ENCODE measurements at places on chromosomes 13 and 19.
A peak's percentile ranks its signal among the peaks of the same experiment; 100 is the strongest.

DNA sequence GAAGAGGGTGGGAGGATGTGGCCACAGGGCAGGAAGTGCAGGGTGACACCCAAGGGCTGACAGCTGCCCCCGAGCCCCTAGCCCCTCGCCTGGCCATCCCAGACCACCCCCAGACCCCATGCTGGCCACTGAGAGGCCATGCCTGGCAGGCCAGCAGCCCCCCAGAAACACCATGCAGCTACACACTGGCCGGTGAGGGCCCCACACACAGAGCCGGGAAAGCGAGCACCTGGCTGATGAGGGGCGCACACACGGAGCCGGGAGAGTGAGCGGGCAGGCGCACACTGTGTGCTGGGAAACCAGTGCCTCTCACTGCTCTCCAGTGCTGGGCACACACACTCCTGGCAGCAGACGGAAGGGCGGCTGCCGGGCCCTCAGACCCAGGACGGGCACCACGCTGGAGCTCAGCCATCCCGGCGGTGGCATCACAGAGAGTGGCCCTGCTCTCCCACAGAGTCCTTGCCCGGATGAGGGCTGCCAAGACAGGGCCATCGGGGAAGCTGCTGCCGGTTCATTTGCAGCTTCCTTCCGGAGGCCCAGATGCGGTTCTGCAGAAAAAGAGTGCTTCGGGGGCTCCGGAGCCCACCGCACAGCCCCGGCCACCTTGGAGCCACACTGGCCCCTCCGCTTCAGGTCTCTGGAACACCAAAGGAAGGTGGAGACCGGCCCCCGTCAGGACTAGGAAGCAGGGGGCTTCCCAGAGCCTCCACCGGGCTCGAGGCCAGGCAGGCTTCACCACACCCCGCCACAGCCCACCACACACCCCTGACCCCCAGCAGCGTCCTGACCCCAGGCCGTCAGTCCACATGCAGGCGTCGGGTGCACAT is 76.4 kb downstream of the SPACA7 start:
- DNase-seq, result peak; percentile 28

DNA sequence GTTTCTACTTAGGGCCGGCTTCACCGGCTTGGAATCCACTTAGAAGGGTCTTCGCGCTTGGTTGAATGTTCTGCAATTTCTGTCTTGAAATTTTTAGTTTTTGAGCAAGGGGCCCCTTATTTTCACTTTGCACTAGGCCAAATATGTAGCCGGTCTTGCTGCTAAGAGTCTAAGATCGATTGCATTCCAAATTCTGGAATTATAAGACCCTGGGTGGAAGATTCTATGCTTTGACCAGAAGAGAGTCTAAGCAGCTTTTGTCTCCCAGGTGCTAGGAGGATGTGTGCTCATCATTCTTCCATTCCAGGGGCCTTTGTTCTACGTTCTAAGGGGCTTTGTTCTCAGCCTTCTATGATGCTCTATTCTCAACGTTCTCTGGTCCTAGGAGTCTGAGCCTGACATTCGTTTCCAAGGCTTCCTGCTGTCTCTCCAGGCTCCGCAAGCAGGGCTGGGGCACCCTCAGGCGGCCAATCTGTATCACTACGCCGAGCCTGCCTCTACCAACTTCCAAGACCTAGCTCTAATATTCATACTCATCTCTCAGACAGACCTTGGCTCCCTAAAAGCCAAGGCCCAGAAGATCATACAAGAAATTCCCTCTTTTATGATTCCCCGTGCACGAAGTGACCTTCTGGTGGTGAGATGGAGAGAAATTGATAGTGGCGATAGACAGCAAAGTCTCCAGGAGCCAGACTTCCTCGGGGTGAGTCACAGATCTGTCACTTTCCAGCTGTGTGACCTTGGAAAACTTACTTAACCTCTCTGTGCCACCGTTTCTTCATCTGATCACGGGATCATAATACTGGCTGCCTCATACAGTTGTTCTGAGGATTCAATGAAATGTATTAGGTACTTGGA is 982 bp upstream of the DACT3 start:
- DNase-seq, result peak; percentile 84

- no peak for DNase-seq
Observed at GRCh38 chr19:30854207-30854606, 482.0 kb downstream of the ZNF536 start.

DNA sequence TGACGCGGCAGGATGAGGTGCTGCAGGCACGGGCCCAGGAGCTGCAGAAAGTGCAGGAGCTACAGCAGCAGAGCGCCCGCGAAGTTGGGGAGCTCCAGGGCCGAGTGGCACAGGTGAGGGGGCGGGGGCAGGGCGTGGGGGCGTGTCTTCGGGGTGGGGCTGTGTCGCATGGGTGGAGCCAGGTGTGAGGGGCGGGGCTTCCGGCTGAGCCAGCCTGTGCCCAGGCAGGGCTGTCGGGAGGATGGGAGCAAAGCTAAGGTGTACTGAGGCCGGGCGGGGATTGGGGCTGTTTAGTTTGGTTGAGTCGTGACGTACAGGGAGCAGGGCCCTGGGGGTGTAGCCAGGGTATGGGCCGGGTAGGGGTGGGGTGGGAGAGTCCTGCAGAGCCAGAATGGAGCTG is 62.3 kb downstream of the KCNC3 start:
- DNase-seq, result no peak

DNA sequence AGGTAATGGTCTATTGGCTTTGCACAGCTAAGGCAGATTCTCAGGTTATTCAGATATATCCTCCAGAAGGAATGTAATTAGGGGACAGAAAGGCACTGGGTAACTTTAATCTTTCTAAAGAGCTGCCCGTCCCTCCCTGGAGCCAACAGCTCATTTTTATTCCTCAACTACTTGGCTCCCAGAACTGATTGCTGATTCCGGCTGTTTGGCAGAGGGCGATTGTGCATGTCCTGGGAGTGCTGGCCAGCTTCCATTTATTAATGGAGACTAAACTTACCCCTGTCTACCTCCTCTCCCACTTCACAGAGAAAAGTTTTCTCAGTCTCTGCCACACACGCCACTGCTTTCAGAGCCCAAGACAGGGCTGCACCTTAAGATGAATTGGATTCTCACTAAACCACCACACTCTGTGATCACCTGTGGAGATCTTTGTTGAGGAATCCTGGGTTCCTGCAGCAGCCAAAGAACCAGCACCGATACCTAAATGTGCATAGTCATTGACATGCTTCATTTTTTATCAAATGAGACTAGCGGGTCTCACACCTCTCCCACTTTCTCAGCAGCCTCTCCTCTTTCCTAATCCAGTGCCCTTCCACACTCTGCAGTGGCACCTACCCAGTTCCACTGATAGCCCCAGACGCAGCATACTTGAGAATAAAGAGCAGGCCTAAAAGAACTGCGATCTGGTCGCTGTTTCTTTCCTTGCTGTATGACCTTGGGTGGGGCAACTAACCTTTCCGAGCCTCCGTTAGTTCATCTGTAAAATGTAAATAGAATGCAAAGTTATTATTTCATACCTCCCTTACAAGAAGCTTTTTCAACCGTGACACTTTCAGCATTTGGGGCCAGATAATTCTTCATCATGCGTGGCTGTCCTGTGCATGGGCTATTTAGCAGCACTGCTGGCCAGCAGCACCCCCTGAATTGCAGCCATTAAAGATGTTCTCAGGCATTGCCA is 648.7 kb downstream of the UQCRFS1 start:
- DNase-seq, result no peak

DNA sequence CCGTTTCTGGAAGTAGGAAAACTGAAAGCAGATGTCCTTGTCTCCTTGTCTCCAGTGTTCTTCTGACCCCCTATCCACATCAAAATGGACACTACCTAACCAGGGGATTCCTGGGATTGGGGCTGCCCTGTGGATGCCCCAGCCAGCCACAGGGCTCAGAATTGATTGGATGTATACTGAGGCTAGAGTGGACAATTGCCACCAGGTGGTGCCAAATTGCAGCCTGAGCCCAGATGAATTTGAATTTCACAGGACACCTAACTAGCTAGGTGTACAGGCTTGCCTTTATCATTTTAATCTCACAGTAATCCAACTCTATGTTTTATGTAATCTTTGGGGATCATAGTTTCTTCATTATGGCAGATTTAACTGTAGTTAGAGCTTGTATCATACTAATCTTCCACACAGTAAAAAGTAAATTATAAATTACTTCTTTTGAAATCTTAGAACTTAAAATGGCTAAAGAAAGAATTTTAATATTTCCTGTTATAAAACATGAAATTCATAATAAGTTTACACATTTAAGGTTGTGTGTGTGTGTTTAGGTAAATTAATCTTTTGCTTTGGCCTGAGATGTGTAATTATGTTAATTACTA is 58.0 kb downstream of the PIBF1 start:
- DNase-seq, result no peak

- peak; percentile 57 for DNase-seq
Observed at GRCh38 chr13:98879957-98880356, 97.9 kb downstream of the DOCK9 start.

- no peak for DNase-seq
Observed at GRCh38 chr13:40985381-40986100, 33.6 kb downstream of the ELF1 start.
